Stimulated activated CD4-positive, alpha-beta T cell treated with anti-CD3 and anti-CD28 coated beads, Interleukin-4, amount 100 ng/mL, for 1 hour (primary cell): ENCODE measurements at places on chromosomes 13 and 19.

GRCh38 chr19:4516939-4517300 lies 1.4 kb downstream of the PLIN4 start:
- DNase-seq: no peak

DNA sequence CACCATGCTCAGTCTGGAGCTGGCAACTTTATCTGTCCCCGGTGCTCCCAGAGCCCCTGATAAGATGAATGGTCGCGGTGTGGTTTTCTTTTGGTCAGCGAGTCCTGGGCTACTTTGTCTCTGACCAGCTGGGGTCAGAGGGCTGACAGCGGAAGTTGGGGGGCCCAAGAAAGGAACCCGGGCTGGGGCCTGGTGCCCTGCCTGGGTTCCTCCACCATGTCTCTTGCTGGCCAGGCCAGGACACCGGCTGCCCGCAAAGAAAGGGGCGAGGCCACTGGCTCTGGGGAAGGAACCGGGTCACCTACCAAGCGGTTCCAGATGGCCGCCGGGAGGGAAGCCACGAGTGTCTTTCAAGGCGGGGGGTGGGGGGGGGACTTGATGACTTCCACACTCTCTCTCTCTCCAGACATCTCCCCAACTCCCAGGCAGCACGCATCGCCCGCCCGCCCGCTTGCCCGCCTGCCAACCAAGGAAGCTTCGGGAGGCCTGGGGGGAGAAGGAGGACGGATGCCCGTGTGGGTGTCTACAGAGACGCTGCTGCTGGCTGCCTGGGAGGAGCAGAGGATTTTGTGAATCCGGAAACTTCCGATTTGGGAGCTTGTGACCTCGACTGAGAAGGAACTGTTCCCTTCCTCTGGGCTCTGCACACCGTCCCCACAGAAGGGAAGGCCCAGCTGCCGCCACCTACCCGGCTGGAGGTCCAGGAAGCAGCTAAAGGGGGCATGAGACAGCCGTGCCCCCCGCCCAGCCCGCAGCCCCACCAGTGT lies 1.1 kb downstream of the PIP5K1C start:
- DNase-seq: peak; percentile 26

GRCh38 chr13:51614350-51614786 lies 30.1 kb downstream of the WDFY2 start:
- peak; percentile 31 for DNase-seq

- DNase-seq: peak; percentile 58
Observed at GRCh38 chr13:67224148-67224846, 5.8 kb downstream of the PCDH9 start.

DNA sequence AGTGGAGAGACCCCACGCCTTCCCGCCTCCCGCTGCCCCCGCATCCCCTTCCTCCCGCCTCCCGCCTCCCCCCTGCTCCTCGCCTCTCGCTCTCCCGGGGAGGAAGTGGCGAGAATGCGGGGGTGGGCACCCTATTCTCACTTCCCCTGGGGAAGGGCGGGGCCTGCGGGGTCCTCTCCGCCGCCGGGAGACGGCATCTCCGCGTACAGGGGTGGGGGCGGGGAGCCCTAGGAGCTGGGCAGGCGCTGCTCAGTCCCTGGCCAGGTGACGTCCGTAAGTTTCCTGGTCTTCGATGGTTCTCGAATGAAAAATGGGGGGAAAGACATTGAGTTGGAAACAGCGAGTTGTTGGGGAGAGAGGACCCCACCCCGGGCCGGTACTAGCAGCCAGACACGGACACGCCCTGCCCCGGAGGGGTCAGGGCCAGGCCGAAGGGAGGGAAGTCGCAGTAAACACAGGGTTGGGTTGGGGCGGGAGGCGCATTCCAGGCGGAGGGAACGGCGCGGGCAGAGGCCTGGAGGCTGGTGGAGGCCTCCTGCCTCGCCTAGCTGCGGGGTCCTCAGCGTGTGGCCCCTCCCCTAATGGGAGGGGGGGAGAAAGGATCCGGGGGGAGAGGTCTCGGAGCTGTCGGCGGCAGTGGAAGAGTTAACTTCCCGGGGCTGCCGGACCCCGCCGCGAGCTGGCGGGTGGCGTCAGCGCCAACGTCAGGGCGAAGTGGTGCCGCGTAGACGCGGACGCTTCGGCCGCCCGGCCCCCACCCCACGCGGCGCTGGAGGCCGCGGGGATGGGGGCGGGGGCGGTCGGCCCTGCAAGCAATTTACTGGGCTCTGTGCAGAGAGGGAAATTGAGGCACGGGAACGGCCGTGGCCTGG lies 10.4 kb upstream of the JUND start:
- peak; percentile 73 for DNase-seq

GRCh38 chr19:41323430-41324125 lies 13.6 kb downstream of the CCDC97 start:
- DNase-seq: no peak

GRCh38 chr13:110811771-110812120 lies 98.2 kb downstream of the ING1 start:
- no peak for DNase-seq

DNA sequence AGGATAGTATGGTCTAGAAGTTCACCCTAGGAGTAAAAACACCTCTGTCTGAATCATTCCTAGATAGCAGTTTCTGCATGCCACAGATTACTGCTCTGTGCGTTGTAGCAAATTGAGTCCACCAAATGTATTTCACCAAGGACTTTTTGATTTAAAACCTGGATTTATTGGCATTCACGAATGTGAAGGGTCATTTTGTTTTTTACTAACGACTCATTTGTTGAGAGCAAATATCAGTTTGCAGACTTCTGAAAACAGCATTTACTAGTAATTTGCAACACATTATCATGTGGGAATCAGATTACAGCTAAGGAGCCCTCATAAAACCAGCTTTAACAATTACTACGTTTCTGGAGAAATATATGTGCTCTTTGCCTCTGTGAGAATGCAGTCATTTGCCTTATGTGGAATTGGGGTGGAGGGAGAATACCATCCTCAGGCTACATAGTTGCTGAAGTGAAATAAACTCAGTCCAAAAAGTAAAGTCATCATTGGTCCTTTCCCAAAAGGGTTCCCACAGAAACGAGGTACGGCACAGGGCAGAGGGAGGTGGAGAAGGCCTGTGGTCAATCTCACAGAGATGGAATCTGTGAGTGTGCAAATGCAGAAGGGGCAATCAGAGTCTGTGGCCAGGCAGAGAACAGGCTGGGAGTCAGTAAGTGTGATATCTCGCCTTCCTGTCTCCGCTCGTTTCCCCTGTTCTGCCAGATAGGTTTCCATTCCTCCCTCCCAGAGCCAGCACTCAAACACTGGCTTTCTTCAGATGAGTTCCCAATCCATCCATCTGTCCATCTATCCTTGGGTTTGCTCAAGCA lies 63.1 kb downstream of the DLEU7 start:
- no peak for DNase-seq

DNA sequence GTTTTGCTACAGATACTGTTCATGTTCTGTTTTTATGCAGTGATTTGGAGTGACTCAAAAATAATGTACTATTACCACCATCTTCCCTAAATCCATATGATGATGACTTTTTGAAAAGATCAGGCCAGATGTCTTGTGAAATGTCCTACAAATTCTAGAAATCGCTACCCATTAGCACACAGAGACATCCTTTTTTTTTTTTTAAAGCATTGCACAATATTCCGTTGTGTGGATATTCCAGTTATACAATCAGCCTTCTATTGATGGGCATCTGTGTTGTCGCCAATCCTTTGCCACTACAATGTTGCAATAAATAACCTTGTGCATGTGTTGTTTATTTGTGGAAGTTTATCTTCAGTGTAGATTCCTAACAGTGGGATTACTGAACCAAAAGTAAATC lies 24.5 kb downstream of the ZDHHC20 start:
- no peak for DNase-seq

DNA sequence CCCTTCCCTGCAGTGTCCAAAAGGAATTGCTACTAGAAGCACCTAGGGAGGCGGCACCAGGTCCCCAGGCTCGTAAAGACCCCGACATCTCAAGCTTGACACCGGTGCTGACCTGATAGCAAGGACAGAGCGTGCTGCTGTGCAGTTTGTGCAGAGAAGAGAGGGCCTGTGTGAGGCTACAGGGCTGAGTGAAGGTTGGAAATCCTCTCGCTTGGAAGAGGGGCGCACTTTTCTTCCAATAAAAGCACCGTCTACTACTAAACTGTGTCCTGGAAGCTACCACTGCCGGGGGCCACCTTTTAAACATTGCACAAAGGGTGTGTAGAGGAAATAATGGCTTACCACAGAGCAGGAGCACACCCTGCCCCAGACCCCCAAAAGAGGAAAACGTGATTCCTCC lies 11.0 kb downstream of the TMEM272 start:
- DNase-seq: no peak

GRCh38 chr13:62094932-62095331 lies 679.3 kb upstream of the PCDH20 start:
- DNase-seq: no peak

DNA sequence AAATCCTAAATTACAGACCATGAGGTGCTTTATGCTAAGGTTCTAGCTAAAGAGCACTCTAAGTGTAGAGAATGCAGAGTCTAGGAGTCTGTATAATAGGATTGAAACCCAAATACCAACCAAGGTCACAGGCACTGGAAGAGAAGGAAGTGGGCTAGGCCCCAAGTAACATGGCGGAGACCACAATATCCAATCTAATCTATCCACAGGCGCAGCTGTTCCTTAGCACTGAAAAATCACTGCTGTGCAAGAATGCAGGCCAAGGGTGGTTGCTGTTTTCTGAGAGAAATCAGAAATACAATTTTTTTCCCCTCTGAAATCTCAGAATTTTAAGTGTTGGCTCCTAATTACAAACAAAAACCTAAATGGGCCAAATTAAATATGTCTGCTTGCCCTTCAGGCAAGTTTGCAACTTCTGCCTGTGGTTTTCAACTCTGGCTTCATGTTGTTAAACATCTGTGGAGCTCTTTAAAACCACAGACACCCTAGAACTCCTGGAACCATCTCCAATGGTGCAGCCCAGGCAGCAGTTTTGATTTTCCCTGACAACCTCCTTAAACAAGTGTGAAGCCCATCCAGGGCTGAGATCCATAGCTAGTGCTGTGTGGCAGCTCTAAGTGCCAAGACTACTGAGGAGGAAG lies 6.1 kb downstream of the RANBP3 start:
- DNase-seq: no peak

DNA sequence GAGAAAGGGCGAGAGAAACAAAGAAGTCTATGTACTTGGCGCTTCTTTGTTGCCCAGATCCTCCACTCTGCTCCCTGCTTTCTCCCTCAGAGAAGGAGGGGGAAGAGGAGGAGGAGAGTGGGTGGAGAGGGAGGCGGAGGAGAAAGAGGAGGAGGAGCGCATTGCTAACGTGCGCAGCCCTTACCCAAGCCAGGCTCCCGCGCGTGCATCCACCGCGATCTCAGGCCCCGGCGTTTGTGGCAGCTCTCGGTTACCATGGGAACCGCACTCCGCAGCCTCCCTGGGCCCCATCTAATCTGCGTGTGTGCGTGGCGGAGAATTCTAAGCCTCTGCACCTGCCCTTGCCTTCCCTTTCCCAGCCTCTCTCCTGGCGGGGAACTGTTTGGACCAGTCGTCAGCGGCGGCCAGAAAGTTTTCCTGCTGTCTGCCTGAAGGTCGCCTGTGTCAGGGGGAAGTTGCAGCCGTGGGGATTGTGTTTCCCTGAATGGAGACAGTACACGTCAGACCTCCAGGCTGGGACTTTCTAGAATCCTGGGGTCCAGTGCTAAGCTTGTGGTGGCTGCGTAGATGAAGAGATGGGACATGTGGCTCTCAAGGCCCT lies at the start of gene ERICH6B:
Gene ERICH6B, minus strand, starts transcription at position 239 of the 601 bp plus-strand sequence. CDS start 18,734 bp downstream, outside the sequence.
- DNase-seq: no peak

DNA sequence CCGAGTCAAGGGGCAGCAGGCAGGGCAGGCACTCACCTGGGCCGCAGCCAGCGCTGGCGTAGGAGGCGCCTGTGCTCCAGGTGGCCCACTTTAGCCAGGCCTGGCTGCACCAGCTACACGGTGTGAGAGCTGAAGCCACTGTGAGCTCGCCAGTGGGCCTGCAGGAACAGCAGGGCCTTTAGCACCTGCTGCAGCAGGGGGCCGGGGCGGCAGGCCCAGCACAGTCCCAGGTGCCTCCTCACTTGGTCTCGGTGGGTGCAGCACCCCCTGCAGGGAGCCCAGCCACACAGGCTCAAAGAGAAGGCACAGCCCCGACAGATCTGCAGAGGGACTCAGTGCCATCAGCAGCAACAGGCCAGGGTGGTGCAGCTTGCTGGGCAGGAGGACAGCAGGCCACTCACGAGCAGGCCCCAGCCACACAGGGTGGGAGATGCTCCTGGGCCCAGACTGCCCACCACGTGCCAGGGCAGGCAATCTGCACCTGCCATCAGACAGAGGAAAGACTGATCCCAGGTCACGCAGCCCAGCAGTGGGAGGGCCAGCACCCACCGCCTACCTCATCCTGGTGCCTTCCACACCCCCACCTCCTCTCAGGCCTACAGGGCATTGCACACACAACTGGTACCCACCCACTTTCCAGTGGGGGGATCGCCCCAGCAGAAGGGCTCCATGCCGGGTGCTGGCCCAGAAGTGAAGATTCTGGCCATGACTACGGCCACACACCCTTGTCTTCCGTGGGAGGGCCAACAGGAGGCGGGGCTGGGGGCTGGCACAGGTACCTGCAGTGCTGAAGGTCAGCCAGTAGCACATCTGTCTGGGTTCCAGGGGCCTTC lies 15.8 kb downstream of the ARHGAP33 start:
- no peak for DNase-seq

DNA sequence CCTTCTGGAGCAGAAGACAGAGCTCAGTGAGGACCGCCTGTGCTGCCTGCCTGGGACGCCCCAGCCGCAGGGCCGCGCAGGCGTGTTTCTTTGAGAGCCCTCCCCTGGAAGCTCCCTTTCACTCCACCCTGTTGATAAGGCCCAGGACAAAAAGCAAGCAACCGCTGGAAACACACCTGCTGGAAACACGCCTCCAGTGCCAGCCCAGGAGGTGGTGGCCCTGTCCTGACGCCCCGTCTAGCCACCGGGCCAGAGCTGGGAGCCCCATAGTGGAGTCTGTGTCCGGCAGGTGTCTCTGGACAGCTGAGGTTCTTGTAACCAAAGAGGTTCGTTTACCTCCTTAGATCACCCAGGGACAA lies 173.8 kb downstream of the KATNAL1 start:
- DNase-seq: no peak

- DNase-seq: no peak
Observed at GRCh38 chr13:110404321-110404720, 97.2 kb downstream of the COL4A2 start.

- DNase-seq: no peak
Observed at GRCh38 chr13:98157609-98158008, 14.7 kb downstream of the FARP1 start.

- DNase-seq: no peak
Observed at GRCh38 chr19:1167687-1168571, 6.1 kb downstream of the SBNO2 start.

DNA sequence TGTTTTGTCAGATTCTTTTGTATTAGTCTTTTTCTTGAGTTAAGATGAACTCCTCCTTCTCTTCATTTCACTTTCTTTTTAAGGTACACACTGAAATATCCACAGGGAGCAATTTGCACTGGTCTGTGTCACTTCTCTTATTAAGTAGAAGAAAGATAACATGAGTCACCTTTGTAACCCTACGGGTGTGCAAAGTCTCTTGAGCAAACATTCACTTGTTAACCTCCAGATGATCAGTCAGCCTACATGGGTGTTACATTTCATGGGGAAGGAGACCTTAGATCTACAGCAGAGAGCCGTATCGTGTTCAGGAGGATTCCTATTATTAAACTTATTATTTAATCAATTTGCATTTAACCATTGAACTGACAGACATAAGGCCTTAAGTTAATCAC lies 5.1 kb downstream of the ZNF507 start:
- DNase-seq: no peak
